Activated naive CD4-positive, alpha-beta T cell treated with anti-CD3 and anti-CD28 coated beads, Interleukin-2, amount 50 U/mL, for 72 hours (primary cell): ENCODE measurements at places on chromosomes 1 and 21. TPM values are rescaled to one million over a fixed set of nuclear protein-coding genes. Genes with fewer than 3 reads are reported as not detected.

Gene CD1C
- 0.46 TPM for total RNA-seq

Gene TBX15
- total RNA-seq: not detected

Gene AMY1C
- not detected for total RNA-seq

Gene KLHDC9
- total RNA-seq: 2.2 TPM

Gene PRKAA2
- total RNA-seq: not detected

Gene GBP4
- total RNA-seq: 32.5 TPM

Gene PKN2
- 27.0 TPM for total RNA-seq

Gene TDRD10
- total RNA-seq: not detected

Gene LCE1A
- not detected for total RNA-seq

Gene GCSAML
- total RNA-seq: 0.14 TPM

Gene MRPS6
- total RNA-seq: 114 TPM

Gene CACHD1
- 1.6 TPM for total RNA-seq

Gene TMEM79
- total RNA-seq: 11.0 TPM
